Stimulated activated naive CD4-positive, alpha-beta T cell (primary cell): ENCODE measurements at places on chromosomes 2 and 18.

DNA sequence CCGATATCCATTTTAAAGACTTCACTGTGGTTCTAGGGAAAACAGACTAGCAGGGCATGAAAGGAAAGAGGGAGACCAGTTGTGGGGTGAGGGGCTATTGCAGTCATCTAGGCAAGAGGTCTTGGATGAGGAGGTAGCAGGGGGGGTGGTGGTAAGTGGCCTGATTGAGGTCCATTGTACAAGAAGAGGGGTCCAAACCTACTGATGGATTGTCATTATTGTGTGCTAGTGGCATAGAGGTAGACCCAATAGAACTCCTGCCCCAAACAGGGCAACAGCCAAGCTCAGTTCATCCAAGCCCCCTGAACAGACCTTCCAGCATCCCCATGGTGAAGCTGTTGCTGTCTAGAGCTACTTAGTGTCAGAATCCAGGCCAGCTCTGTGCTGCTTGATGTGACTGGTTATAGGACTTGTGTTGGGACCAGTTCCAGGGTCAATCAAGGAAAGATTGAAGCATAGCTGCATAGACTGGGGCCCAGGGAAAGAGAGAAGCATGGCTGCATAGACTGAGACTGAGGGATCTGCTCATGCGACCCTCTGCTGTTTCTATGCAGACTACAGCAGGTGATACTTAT, 7.0 kb downstream of the ASAP2 start:
- no peak for DNase-seq

DNA sequence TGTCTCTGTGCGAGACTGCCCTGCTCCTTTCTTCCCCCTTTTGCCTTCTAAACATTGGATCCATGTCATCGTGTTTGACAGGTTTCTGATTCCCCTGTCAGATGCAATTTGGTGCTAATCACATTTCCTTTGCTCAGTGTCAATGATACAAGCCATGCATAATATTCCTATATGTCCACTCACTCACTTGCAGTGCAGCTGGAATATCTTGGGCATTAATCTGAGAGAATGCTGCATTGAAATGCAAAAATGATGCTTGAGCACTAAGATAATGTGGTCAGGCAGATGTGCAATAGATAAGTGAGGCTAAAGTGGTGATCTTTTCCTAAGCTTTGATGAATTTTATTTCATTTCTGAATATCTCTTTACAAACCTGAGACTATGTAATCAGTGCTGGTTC, 375.5 kb downstream of the PARD3B start:
- no peak for DNase-seq

- no peak for DNase-seq
Observed at GRCh38 chr2:108074150-108074549, 87.8 kb downstream of the SLC5A7 start.

GRCh38 chr2:558302-558642, 118.9 kb downstream of the TMEM18 start:
- no peak for DNase-seq

DNA sequence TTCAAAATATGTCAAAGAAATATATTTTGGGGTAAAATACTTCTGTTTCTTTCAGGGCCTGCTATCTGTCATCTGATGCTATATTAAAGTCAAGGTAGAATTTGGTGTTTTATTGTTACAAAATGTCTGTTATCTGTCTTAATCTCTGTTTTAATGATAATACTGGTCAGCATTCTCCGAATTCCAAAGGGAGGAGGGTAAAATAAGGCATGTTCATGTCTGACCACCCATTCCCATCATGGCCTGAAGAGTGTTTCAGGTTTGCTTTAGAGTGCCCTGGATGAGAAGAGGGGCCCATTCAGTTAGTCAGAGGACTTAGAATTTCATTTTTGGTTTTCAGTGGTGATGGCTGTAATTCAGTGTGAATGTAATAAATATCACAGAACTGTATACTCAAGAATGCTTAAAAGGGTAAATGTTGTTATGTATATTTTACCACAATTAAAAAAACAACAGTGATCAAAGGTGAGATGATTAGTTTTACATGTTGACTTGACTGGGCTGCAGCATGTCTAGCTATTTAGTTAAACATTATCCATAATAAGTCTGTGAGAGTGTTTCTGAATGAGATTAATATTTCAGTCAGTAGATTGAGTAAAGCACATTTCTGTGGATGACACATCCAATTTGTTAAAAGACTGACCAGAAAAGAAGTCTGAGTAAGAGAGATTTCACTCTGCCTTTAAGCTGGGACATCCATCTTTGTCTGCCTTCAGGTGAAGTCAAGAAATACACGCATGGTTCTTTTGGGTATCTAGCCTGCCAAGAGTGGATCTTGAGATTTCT, 467.9 kb upstream of the SYT4 start:
- no peak for DNase-seq

DNA sequence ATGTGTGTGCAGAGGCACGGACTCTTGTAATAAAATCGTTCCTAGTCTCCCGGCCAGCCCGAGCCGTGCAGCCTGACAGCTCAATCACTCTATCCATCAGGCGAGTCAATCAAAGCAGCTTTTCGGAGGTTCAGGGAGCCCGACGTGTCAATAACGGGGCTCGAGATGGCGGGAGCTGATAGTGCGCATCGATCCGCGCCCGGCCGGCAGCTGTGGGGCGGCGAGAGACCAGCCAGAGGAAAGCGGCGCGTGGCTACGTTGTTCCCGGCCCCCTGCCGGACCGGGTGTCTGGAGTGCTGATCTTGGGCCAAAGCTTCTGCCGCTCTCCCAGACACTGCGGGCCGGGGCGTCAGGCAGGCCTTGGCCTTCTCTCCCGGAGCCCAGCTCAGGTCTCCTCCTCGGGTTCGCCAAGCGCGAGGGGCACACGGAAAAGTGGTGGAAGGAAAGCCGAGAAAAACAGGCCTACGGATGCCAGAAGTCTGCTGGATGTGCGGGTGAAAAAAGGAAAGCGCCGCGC, 2.4 kb downstream of the EN1 start:
- no peak for DNase-seq
